ENCODE measurements at places on chromosomes 12 and 14.

GRCh38 chr12:75750716-75751306 lies 239.4 kb upstream of the KRR1 start:
- no peak for DNase-seq

DNA sequence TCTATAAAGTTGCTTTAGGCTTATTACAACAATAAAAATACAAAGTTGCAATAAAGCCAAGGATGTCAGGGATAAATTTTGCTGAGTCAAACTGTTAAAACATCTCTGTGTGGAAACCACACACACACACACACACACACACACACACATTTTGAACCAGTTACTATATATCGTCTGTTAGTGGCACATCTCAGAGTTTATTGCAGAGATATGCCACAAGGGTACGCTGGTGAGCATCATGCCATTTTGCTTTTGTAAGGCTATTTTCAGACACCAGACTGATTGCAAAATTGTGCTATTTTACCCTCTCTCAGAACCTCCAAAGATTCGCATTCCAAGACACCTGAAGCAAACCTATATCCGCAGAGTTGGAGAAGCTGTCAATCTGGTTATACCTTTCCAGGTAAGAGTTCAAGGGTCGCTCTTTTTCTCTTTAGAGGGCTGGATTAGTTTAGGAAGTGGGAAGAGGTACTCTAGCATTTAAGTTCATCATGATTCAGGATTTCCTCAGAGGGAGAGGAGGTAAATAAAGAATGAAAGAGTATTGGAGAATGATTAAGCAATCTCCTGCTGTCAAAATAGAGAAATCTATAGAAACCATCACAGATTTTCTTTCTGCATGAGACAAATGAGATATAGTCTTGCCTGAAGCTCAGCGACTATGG lies 27.3 kb upstream of the CHPT1 start:
- peak; percentile 42 for DNase-seq

- no peak for DNase-seq
Observed at GRCh38 chr14:59183150-59183549, 5.3 kb upstream of the DAAM1 start.

DNA sequence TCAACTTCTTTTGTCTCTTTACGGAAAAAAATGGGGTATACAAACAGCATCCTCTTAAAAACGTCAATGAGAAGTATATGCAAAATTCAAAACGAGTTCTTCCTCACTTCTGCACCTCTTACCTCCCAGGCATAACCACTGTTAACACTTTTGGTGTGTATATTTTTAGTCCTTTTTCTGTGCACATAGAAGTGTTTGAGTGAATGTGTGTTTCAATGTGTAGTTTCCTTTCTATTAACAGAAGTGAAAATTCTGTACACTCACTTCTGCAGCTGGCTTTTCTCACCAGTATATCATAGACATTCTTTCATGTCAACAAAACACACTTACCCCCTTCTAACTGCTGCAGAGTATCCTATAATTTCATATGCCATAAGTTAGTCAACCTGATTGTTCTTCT lies 5.4 kb downstream of the UBR7 start:
- no peak for DNase-seq

GRCh38 chr14:56494167-56494566 lies 85.4 kb upstream of the TMEM260 start:
- no peak for DNase-seq

DNA sequence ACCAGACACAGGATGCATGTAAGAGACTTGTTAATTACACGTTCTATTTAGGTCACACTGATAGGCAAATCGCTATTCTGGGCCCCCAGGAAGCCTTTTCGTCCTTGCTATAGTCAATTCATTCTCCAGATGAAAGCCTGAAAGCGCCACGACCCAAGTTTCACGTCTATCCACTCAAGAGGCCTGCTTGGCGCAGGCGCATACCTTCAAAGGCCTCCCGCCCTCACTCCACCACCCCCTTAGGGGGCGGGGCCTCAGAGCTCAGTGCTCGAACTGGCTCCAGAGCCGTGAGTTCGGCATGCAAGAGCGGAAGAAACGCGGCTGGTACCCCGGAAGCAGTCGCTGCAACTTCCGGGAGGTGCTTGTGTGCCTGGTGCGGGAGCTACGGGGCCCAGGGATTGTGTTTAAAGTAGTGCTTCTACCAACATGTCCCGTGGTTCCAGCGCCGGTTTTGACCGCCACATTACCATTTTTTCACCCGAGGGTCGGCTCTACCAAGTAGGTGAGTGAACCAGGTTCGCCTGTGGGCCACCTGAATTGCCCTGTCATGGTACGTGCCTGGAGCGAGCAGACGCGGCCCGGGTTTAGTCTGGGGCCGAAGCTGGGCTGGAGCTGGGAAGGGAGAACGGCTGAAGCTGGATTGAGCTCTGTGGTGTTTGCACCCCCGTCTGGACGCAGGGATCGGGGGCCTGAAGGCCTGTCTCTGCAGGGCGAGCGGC lies at the start of gene PSMA6:
PSMA6 (plus strand) TSS at position 332 of the 719 bp plus-strand sequence; CDS start at position 427, 95 bp downstream.
- DNase-seq, result peak; percentile 99

- no peak for DNase-seq
Observed at GRCh38 chr14:76373456-76373855, 2.5 kb upstream of the ESRRB start.

DNA sequence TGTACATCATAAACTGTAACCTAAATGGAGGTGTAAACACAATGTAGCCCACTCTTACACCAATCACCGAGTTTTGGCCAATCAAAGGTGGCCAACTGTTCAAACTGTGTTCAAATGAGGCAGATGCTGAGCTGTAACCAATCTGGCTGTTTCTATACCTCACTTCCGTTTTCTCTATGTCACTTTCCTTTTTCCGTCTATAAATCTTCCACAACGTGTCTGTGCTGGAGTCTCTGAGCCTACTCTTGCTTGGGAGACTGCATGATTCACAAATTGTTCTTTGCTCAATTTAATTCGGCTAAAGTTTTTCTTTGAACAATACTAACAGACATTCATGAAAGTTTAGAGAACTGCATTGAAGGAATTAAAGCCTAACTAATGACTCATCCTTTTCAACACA lies 547.1 kb upstream of the USP15 start:
- DNase-seq, result no peak

DNA sequence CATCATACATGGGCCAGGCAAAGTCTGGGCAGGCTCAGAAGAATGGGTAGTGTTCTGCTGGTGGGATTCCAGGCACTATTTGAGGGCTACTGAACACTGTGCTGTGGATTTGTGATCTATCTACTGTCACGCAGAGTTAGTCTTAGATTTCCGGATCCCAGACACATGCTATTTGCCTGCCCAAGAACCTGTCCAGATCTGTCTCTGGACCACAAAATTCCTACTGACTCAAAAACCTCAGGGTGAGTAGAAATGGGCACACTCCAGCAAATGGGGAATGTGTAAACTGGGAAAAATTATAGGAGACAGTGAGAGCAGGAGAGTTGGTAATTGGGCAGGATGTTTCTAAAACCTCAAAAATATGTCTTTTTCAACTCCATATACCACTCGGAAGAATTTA lies 129.9 kb downstream of the GALC start:
- DNase-seq, result no peak

GRCh38 chr12:25725931-25726330 lies 172.8 kb upstream of the LMNTD1 start:
- DNase-seq, result no peak

DNA sequence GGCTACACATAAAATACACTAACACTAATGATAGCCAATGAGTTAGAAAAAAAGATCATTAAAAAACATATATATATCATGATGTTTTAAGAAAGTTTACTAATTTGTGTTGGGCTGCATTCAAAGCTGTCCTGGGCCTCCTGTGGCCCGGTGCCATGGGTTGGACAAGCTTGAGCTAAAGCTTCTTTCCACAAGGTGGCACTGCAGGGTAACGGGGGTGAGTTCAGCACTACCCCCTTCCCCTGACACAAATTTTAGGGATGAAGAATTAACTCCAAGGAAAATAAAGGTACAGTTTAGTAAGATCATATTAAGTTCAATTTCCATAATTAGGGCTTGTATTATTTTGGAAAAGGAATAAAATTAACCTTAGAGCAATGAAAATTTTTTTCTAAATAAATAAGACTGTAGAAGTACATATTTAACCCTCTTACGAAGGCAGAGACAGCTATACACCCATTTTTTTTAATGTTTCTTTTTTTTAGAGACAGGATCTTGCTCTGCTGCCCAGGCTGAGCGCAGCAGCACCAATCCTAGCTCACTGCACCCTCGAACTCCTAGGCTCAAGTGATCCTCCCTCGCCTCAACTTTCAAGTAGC lies 38.9 kb downstream of the PPP1R13B start:
- DNase-seq, result peak; percentile 78

DNA sequence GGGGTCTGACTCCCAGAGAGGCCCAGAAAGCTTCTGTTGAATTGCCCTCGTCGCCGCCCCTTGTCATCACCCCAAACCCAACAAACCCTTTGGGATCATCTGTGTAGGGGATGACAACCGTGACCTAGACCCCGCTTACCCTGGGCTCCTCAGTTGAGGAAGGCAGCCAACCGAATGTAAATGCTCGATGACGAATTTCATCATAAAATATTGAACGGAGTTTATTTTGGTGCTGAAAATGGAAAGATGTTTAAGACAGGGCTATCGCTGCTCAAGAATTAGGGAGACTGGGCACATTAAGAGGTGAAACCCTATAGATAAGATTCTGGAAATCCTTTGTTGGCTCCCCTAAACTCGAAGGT lies 512 bp downstream of the ACTR10 start:
- no peak for DNase-seq

- DNase-seq, result no peak
Observed at GRCh38 chr12:130576371-130576816, 139.7 kb downstream of the RIMBP2 start.

DNA sequence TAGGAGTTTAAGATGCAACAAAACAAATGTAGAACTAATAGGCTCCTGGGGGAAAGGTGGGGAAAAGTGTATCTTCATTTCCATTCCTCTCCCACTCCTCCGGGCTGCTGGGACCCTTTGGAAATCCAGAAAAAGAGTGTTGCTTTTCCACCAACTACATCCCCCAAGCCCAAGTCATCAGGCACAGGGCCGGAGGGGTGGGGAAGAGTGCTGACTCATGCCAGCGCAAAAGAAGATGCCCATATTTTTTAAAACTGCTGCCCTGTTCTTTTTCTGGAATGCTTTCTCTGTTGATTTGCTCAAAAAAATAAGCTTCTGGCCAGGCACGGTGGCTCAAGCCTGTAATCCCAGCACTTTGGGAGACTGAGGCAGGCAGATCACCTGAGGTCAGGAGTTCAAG lies 70.9 kb downstream of the TBK1 start:
- DNase-seq, result no peak

DNA sequence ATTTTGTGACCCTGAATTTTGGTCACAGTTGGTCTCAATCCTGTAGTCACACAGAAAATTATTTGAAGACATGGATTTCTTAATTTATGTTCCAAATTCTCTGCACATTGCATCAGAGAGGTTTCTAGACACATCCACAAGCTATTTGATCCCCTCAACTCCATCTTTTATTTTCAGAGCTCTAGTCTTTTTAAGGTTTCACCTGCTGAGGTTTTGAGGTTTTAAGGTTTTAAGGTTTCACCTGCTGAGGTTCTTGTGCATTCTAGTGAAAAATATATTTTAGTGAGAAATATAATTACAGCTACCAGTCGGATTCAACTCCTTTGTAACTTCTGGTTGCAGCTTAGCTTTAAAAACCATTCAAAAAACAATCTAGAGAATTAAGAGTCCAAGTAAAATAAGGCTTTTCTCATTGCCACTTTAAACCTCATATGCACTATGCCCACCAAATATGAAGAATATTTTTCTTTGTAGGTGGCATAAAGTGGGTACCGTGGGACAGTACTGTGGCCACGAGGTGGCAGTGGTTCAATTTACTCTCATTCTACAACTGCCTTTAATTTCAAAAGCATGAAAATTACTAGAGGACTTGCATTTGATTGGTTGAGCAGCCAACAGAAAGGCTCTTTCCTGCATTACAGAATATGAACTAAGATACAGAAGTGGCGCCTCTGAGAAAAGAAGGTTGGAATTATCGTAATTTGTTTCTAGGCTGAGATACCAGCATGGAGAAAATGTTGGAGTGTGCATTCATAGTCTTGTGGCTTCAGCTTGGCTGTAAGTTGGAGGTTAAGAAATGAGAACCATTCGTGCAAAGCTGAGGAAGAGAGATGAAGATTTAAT lies 366.5 kb upstream of the OR4E1 start:
- peak; percentile 40 for DNase-seq

DNA sequence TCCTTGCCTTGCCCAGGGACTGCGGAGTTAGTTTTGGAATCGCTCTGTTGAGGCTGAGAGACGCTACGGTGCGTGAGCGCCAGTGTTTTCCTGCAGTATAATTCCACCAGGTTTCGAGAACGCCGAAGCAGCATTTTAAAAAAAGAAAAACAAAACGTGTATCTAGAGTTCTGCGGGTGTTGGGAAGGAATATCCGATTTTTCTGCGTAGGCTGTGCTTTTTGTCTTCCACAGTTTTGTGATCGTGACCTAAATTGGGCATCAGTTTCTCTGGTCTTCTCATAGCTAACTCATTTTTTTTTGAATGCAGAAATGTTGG lies 778 bp downstream of the DNM1L start:
- no peak for DNase-seq

- no peak for DNase-seq
Observed at GRCh38 chr12:75058228-75058627, 151.4 kb downstream of the KCNC2 start.

DNA sequence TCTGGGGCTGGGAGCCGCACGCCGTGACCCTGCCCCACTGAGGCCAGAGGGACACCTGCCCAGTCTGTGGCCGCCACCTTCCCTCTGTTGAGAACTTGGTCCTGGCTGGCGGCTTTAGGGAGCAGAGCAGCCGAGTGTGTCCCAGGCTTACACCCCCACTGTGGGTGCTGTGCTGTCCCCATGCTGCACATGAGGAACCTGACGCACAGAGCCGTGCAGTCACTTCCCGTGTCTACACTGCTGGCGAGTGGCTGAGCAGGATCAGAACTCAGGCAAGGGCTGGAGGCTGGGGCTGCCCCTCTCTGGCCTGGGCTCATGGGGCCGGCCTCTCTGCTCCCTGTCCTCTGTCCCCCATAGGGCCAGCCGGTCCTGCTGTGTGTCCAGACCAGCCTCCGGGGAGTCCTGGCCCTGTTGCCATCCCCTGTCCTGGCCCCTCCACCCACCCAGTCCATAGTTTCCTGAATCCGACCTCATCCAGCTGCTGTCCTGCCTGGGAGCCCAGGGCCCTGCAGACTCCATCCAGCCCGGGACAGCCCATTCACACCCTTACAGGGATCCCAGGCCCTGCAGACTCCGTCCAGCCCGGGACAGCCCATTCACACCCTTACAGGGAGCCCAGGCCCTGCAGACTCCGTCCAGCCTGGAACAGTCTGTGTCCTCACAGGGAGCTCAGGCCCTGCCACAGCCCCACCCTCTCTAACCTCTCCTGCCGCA lies 10.3 kb downstream of the FBRSL1 start:
- no peak for DNase-seq

DNA sequence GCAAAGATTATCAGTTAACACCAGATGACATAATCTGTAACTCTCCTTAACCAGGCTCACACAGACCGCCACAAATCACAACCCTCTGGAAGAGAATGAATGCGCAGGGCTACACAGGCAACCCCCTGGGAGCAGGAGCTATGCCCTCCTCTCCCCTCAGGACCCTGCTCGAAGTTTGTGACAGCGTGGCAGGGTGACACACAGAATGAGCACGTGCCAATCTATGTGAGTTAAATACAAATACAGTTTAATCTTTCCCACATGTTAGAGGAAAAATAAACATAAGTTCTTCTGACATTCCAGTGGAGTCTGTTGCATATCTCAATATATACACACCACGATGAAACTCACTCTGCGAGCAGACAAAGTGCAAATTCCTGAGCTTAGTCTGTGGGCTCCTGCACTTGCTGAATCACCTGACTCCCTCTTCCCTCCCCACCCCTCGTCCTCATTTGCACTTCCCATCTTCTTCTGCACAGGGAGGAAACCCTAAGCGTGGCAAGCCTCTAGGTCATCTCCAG lies 37.6 kb downstream of the BCAT1 start:
- no peak for DNase-seq

All from stimulated activated CD8-positive, alpha-beta memory T cell treated with anti-CD3 and anti-CD28 coated beads, Interleukin-4, amount 100 ng/mL, for 48 hours (primary cell).